ENCODE measurements at places on chromosomes 12 and 14.

DNA sequence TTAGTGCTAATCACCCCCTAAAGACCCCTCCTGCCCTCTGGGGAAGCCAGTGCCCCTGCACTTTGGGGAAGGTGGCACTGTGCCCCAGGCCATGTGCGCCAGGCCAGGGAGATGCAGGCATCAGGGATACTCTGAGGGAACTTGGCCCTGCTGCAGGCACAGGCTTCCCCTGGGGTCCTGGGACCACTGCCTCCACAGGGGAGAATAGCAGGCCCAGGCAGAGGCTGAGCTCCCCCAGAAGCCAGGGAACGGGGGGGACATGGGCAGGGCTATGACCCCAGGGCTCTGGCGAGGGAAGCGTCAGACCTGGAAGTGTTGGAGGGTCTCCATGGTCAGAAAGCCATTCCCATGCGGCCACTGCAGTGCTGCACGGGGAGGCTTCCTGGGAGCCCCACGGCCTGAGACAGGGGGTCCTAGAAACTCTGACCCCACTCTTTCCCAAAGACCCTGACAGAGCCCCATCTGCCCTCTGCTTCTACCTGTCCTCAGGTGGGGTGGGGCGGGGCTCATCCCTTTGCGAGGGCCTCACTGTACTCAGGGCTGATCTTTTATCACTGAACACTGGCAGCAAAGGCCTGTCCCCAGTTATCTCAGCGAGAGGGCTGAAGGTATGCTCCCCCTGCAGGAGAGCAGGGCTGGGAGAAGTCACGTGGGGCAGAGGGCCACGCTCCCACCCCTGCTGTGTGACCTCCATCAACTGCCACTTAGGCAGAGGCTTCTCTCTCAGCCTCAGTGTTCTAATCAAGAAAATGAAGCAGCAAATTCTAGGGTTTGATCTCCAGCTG lies 160.0 kb downstream of the CALM1 start:
- DNase-seq, result no peak

GRCh38 chr12:79983492-79983891 lies 48.6 kb upstream of the PPP1R12A start:
- no peak for DNase-seq

DNA sequence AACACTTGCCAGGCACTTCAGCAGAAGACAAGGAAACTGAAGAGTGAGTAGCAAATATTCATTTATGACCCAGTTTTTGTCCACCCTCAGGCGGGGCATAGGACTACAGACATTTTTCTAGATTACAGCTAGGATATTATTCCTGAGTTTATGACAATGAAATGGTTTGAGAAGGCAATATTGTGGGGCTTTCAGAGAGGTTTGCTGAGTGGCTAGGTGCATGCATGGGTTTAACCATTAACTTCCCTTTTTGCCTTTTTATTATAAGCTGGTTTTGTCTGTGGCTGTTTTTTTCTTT lies 104.0 kb upstream of the BCAT1 start:
- no peak for DNase-seq

GRCh38 chr12:53097564-53098353 lies at the start of gene IGFBP6:
Gene IGFBP6 (plus strand): TSS chr12:53097667. CDS start chr12:53097718, 51 bp downstream.
- DNase-seq, result peak; percentile 83

GRCh38 chr14:22614240-22614799 lies 16.2 kb downstream of the ABHD4 start:
- no peak for DNase-seq

GRCh38 chr12:111389635-111390034 lies 16.1 kb upstream of the SH2B3 start:
- no peak for DNase-seq

DNA sequence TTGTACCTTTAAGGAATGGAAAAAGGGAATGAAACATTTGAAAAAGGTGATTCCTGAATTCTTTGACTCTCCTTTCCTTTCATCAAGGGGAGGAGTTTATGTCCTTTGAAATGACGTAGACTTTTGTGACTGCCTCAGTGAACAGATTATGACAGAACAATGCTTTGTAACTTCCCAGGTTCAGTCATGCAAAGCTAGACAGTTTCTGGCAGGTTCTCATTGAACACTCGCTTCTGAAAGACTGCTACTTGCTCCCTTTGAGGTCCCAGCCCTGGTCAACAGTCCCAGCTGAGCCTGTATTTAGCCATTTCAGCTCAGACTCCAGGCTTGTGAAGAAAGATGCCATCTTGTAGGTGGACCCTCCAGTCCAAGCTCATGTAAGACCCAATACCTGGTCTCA lies 1178.9 kb downstream of the BCL11B start:
- DNase-seq, result no peak

DNA sequence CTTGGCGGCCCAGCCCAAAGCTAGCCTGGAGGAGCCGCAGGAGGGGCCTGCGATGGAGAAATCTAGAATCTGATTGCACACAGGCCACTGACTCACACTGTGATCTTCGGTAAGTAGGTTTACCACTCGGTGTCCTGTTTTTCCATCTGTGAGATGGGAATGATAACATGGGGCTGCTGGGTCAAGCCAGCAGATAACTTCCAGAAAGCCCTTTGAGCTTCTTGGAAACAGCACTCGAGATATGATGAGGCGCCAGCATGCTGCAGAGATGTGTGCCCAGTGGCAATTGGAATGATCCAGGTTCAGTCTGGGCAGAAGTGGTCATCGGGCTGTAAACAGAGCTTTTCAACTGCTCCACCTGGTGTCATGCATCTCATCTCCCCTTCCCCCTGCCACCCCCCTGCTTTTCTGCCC lies 771.3 kb upstream of the TBX3 start:
- DNase-seq, result no peak

DNA sequence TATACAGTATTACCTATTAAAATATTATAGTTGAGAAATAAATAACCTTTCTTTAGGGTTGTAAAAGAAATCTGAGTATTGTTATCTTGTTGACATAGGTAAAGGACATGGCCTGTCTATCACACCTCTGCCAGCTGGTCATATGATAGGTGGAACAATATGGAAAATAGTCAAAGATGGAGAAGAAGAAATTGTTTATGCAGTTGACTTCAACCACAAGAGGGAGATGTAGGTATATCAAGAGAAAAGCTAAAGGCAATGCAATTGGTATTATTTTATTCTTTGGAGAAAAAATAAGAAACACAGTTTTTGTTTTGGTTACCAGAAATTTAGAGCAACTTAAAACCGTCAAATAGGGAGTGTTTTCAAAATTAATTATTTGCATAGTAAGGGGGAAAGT lies 13.5 kb downstream of the CPSF2 start:
- DNase-seq, result peak; percentile 11

DNA sequence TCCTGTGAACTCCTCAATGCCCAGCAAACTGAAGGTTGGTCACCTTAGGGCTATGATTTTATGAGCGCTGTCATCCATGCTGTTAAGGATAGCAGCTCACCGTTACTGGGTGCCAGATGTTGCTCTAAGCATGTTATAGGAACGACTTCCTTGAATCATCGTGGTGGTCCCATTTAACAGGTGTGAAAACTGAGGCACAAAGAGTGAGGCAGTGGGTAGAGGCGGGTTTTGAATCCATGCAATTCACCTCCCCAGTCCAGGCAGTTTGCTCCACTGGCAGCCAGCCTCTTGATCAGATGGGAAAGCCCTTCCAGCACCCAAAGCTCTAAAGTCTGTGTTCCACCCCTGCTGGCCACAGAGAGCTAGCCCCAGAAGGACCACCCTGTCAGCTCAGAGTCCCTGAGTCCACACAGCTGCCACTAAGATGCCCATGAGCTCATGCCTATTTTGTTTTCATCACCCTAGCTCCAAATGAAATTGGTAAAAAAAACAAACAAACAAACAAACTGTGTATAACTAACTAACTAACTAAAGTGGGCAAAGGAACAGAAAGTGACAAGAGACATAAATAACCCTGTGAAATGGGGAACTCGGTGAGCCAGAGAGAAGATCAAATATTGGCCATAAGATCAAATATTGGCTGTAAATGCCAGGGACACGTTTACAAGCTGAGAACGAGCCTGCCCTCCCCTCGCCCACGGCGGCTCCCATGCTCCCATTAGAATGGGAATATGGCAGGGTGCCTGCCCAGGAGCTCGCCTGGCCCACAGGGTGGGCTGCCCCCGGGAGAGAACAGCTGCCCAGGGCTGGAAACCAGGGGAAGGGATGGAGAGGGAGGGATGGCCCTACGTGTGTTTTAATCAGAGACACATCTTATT lies 72.3 kb upstream of the RFLNA start:
- no peak for DNase-seq

- DNase-seq, result peak; percentile 93
Observed at GRCh38 chr12:53380104-53380793, at the start of gene SP1. Gene SP1 (plus strand): TSS chr12:53380176. CDS start chr12:53380292, 116 bp downstream.

Measured in GM23338 (cell line).